ENCODE measurements at places on chromosomes 7 and 10.

DNA sequence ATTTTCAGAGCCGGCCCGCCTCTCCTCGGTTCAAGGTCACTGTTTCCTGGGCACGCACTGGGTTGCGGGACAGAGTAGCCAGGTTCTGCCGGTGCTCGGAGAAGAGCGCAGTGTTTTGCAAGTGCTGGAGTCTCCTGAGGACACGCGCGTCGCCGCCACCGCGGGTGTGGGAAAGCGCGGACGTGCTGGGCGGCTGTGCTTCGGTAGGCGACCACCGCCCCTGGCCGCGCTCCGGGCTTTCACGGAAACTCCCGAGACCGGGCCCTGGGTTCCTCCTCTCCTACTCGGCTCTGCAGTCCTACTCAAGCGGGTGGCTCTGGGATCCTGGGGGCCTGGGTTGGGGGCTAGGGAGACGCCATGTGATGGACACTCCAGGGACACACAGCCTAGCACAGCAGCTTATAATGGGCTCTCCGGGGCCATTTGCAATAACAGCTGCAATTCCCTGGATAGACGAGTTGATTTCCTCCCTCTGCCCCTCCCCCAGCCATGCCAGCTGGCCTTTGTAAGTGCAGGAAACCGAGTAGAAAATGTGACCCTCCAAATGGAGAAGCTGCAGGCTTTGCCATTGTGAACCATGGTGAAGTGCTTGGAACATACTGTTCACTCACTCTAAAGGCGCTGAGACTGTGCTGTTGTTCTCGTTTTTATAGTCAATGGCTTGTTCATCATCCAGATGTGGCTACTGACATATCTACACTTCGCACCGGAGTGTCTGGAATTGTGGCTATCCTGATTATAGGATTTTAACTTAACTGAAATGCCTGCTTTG lies 2.1 kb downstream of the FRAT1 start:
- DNase-seq, result no peak

- no peak for DNase-seq
Observed at GRCh38 chr7:89028319-89028718, 232.8 kb upstream of the TEX47 start.

GRCh38 chr10:97540669-97541500 lies 31.7 kb upstream of the ANKRD2 start:
- no peak for DNase-seq

GRCh38 chr10:115028419-115028818 lies 64.7 kb upstream of the ATRNL1 start:
- no peak for DNase-seq

GRCh38 chr10:114714281-114714741 lies 56.2 kb upstream of the ABLIM1 start:
- no peak for DNase-seq

DNA sequence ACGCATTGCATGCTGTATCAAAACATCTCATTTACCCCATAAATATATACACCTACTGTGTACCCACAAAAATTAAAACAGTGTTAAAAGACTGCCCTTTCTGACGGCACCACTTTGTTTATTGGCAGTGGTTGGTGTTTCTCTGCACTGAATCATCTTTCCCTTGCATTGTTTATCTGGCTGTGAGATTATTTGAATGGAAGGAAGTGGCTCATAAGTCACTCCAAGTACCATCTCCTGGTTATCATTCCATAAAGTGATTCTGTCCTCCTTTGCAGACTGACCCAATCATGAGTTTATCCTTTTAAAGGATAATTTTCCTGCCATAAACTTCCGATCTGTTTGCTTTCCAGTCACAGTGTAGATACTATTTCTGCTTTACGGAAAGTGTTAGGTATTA lies 183.8 kb downstream of the CAMK1D start:
- DNase-seq, result no peak

DNA sequence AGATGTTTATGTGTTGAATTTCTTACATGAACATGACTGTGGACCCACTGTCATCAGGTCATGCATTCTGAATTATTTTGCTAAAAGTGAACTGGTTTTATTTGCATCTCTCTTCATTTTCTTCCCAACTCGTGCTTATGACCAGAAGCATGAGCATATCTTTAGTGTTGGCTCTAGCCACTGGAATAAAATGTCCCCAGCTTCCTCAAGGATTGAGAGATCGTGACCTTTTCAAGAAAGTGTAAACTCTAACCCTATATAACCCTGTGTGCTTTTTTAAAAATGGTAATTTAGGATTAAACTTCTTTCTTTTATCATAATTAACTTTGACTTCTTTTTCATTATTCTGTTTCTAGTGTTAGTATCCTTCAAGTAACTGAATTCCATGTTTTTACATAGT lies 55.5 kb downstream of the VTI1A start:
- DNase-seq, result no peak

- DNase-seq, result no peak
Observed at GRCh38 chr7:69422574-69422985, 175.7 kb upstream of the AUTS2 start.

GRCh38 chr10:84946904-84947303 lies 618.5 kb downstream of the CCSER2 start:
- DNase-seq, result no peak

DNA sequence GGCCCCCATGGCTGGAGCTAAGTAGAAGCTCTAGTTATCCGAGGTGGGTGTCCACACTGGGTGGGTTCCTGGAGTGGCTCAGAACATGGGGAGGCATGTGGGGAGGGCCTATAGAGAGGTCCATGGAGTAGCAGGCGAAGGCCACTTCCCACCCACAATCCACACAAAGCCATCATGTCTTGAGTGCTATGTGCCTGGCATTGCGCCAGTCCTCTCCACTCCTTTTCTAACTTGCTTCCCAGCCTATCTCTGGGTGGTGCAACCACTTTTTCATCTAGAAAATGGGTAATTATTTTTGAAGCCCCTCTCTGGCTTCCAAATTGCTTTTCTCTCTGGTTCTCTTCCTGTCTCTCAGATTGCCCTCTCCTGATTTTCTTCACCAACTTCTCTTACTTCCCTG lies 263.6 kb downstream of the PHTF2 start:
- DNase-seq, result no peak

DNA sequence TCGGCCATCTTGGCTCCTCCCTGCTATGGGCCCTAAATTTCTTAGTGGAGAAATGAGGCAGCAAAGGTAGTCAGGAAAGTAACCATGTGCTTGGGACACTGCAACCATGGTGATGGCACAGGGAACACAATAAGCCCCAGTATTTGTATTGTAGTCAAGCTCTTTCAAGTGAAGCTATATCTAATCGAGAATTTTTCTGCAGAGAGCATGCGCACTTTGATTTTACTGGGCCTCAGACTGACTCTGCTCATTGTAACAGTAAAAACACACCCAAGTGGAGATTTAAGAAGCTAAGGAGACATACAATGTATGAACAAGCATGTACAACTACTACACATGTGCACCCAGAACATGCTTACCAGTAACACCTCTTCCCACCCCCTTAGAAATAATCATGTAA lies 67.3 kb upstream of the TMEM229A start:
- DNase-seq, result no peak

DNA sequence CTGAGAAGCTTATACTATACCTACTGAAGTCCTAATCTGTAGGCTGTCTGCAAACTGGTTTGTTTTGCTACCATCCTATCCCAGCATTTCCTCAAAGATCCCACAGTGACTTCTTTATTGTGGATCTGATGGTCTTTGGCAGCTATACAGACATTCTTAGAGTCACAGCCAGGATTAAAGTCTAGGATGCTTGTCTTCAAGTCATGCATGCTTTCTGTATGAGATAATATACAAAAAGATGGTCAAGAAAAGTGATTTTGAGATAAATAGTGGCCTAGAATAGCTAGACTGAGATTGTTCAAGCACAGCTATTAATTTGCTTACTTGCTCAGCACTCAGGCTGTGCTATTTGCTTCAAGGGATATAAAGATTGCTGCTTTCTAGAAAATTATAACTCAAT lies 454.4 kb downstream of the AUTS2 start:
- DNase-seq, result no peak

- no peak for DNase-seq
Observed at GRCh38 chr7:134290286-134290685, 26.4 kb downstream of the SLC35B4 start.

DNA sequence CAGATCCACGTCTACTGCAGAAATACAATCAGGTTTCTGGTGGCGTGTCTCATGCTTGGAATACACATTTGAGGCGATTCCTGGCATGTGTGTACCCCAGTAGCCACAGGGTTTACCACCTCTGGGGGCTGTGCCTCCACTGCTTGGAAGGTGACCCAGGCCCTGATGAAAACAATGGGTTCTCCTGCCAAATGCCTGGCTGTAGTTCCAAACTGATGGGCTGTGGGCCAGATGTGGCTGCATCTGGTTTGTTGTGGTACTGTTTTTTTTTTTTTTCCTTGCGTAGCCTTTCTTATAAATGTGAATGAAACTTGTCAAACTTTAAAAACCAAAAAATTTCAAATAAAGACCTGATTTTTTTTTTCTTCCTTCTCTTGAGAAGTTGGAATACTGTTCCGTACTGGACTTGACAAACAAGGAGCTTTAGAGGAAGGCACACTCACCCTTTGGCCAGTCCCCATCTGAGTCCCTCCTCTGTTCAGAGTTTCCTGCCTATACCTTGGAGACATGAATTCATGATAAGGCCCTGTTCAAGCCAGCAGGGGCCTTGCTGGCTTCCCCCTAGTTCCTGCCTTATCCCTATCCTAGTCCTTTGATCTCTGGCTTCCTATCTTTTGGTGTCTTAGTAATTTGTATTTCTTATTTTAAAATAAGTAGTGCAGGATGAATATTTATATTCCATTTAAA lies 217.1 kb downstream of the PHTF2 start:
- DNase-seq, result no peak

GRCh38 chr10:106680061-106680460 lies 484.4 kb downstream of the SORCS1 start:
- DNase-seq, result no peak

- DNase-seq, result no peak
Observed at GRCh38 chr7:30143748-30144251, 9.0 kb downstream of the MTURN start.

GRCh38 chr7:101547022-101547915 lies 81.8 kb downstream of the MYL10 start:
- DNase-seq, result no peak
